ENCODE measurements at places on chromosomes 4 and X. TPM values are rescaled to one million over a fixed set of nuclear protein-coding genes. Genes with fewer than 3 reads are reported as not detected.

DNA sequence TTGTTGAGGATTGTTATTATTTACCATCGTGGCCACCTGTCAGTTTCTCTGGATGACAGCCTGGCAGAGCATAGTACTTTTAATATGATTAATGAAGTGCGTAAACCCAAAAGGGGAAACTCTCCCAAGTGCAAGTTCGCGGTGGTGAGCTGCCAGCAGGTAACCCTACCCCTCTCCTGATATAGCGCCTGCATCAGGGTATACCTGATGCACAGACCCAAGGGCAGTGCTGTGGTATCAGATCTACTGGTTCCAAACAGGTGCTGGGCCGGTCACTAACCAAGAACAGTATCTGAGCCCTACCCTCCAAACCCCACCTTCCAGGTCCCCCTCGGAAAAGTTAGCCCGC lies 1.6 kb downstream of the RNF150 start:
- H3K36me3 ChIP-seq, result no peaks in the 10 kb centered on the region
- DNase-seq, result no peak
- H3K4me1 ChIP-seq, result peaks cover 37% of the 10 kb centered on the region
- H3K27me3 ChIP-seq, result no peaks in the 10 kb centered on the region
- peak overlapping the region; percentile 85 for H3K4me3 ChIP-seq
- peak overlapping the region; percentile 61 for H3K27ac ChIP-seq

GRCh38 chr4:125928652-125929051 lies 613.9 kb downstream of the FAT4 start:
- H3K27ac ChIP-seq, result no peak overlapping the region
- no peak overlapping the region for H3K4me3 ChIP-seq
- no peaks in the 10 kb centered on the region for H3K4me1 ChIP-seq
- no peak for DNase-seq
- no peaks in the 10 kb centered on the region for H3K36me3 ChIP-seq
- H3K27me3 ChIP-seq, result no peaks in the 10 kb centered on the region

DNA sequence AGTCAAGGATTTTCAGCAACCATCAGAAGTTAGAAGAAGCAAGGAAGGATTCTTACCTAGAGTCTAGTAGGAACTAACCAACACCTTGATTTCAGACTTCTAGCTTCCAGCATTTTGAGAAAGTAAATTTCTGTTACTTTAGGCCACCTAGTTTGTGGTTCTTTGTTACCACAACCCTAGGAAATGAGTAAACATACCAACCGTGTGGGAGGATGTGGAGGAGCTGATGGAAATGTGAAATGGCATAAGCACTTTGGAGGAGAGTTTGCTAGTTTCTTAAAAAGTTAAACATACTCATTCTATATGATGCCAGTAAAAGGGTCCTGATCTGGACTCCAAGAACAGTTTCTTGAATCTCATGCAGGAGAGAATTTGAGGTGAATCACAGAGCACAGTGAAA lies 679.4 kb downstream of the PDHA2 start:
- no peak overlapping the region for H3K27ac ChIP-seq
- H3K36me3 ChIP-seq, result no peaks in the 10 kb centered on the region
- H3K27me3 ChIP-seq, result no peaks in the 10 kb centered on the region
- H3K4me1 ChIP-seq, result no peaks in the 10 kb centered on the region
- H3K4me3 ChIP-seq, result no peak overlapping the region

DNA sequence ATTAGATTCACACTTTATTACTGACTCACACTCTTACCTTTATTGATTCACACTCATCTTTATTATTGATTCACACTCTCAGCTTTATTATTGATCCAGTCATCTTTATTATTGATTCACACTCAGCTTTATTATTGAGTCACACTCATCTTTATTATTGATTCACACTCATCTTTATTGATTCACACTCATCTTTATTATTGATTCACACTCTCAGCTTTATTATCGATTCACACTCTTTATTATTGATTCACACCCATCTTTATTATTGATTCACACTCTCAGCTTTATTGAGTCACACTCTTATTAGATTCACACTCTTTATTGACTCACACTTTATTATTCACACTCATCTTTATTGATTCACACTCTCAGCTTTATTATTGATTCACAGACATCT lies 31.3 kb downstream of the HTRA3 start:
- no peaks in the 10 kb centered on the region for H3K4me1 ChIP-seq
- H3K27ac ChIP-seq, result no peak overlapping the region
- DNase-seq, result no peak
- no peak overlapping the region for H3K4me3 ChIP-seq
- no peaks in the 10 kb centered on the region for H3K36me3 ChIP-seq
- no peaks in the 10 kb centered on the region for H3K27me3 ChIP-seq

GRCh38 chr4:124610211-124610610 lies 102.3 kb downstream of the ANKRD50 start:
- no peaks in the 10 kb centered on the region for H3K27me3 ChIP-seq
- DNase-seq, result no peak
- H3K27ac ChIP-seq, result no peak overlapping the region

Gene SLC9B1
- total RNA-seq, result not detected

Gene ZCCHC18
- 3.9 TPM for total RNA-seq

Gene UGT2B11
- not detected for total RNA-seq

Gene TRPC5OS
- total RNA-seq, result not detected

Gene TCEAL7
- total RNA-seq, result 2.8 TPM
